ENCODE measurements at places on chromosomes 5 and 9.

- DNase-seq = no peak
Observed at GRCh38 chr5:123785162-123786071, 273.4 kb downstream of the CSNK1G3 start.

DNA sequence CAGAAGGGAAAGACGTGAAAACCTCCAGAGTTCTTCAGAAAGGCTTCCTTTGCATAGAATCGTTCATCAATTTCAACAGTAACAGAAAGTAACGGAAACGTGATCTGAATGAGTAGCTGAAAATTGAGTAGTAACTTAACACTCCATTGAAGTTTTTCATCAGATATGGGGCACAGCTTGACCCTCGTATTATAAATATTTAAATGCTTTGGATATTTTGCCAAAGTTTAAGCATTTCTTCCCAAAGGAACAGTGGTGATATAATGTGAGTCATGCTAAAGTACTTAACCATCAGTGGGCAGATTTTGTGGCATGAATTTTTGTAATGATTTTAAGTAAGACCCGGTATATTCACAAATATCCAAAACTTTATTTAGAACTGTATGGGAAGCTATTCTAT, 67.4 kb upstream of the ADAMTS19 start:
- no peak for DNase-seq

- DNase-seq = no peak
Observed at GRCh38 chr9:108534741-108535140, 321.0 kb downstream of the ACTL7B start.

DNA sequence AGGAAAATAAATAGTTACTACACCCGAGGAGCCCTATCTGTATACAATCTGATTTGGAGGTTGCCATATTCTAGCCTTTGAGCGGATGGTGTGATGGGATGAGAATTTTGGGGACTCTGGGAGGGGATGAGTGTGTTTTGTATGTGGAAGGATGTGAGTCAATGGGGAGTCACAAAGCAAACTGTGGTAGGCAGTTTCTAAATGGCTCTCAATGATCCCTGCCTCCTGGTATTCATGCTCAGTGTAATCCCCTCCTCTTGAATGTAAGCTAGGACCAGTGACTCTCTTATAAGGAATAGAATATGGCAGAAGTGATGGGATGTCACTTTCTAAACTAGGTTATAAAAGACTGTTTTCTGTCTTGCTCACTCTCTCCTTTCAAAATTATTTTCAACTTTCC, 205.7 kb upstream of the RIOK2 start:
- DNase-seq = no peak

DNA sequence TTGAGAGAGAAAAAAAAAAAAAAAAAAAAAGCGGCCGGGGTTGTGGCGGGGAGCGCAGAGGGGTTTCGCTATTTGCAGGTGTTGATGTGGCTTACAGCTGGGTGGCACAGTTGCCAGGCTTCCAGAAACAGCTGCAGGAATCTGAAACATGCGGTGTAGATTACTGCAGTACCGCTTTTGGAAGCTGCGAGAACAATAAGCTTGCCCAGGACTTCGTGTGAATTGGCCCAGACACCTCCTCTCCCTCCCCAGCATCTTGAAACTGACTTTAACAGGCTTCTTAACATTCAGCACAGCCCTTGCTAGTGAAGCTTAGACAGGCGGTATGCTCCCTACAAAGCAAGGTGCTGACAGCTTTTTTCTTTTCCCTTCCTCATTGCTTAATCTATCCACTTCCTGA, 104.0 kb downstream of the ATP10B start:
- DNase-seq = no peak

All from CD4-positive, alpha-beta T cell treated with Interleukin-1 beta for 1 hour (primary cell).